Fibroblast of gingiva (primary cell): ENCODE measurements at places on chromosomes 3 and 15.

DNA sequence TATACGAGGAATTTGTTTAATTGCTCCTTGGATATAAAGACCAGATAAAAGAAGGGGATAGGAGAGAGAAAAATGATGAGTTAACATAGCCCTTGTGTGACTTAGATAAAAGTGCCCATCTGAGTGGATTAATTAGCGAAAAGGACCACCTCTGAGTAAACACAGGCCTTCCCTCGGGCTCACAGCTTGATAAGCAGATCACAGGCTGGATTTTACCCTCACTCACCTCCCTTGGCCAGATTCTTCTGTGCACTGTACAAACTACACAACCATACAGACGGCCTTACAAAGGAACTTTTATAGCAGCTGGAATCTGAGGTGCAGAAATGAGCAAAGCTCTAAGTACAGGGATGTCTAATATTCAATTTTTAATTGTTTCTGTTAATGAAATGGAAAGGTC is 112.4 kb upstream of the STT3B start:
- no peak for DNase-seq

DNA sequence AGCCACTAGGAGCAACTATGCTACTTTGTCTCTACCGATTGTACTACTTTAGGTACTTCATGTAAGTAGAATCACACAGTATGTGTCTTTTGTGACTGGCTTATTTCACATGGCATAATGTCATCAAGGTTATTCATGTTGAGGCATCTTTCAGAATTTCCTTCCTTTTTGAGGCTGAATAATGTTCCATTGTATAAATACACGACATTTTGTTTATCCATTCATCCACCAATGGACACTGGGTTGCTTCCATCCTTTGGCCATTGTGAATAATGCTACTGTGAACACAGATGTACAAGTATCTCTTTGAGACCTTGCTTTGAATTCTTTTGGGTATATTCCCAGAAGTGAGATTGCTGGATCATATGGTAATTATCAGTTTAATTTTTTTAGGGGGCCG is 29.2 kb downstream of the MYO5A start:
- no peak for DNase-seq

GRCh38 chr15:42210696-42211095 is 2.6 kb upstream of the VPS39 start:
- DNase-seq: peak; percentile 50

DNA sequence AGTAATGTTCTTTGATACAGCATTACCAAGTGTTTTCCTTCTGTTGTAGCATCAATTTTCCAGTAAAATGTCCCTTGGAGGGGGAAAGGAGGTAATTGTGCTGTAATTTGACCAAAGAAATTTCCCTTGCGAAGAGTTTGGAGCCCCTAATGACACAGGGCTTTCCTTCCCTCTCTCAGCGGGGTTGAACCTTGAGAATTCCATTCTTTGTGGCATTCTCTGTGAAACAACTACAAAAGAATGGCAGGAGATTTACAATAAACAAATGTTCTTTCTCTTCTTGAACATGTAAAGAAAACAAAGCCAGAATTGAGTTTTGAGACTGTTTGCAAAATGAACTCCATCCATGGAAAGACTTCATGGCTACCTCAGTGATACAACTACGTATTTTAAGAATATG is 53.4 kb downstream of the SIDT1 start:
- no peak for DNase-seq

DNA sequence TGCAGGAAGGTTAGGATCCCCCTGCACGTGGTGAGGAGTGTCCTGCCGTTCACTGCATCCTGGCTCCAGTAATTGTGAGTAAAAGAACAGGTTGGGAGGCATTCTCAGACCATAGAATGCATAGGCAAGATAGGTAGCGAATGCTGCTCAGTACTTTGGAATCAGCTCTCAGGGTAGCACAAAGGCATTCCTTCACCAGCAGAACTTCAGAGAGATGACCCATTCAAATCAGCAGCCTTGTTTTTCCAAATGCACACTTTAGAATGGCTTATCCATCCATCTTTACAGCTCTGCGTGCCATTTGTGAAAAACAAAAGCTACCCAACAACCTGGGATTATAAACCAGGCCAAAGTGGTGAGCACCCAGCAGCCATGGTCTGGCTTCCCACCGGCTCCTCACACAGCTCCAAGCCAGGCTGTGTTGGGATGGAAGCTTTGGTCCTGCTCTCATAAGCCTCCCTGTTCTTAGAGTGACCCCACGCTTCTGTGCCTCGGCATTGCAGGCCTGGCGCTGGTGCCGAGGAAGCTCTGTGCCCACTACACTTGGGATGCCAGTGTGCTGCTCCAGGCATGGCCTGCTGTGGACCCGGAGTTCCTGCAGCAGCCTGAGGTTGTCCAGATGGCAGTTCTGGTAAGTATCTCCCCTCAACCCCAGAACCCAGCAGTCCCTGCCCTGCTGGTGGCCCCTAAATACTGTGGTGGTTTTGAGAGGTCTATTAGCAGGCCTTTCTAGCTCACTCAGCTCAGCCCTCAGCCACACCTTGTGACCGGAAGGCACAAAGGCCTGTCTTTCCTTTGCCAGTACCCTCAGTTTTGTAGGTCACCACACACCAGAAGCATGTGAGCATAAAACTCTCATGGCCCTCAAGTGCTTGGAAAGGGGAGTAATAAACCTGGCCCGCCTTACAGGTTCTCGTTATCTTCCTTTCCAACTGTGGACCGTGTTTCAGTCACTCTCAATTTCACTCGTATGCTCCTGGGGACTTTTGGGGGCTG is 52.9 kb upstream of the LIMD1 start:
- DNase-seq: no peak

DNA sequence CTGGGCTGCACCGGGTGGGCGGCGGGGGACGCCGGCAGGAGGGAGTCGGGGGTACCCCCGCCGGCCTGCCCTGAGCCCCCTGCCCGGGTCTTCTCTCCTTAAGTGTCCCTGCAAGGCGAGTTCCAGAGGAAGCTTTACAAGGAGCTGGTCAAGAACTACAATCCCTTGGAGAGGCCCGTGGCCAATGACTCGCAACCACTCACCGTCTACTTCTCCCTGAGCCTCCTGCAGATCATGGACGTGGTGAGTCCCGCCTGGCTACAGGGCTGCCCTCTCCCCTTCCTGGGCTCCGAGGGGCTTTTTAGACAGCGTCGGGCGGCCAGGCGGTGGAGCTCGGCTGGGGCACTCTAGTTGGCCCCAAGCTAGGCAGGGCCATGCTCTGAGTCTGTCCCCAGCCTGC is 480 bp downstream of the CHRNA7 start:
- no peak for DNase-seq
